ENCODE measurements at places on chromosomes 4 and X.

GRCh38 chr4:5503336-5503936 is 204.9 kb downstream of the EVC2 start:
- no peak for DNase-seq

DNA sequence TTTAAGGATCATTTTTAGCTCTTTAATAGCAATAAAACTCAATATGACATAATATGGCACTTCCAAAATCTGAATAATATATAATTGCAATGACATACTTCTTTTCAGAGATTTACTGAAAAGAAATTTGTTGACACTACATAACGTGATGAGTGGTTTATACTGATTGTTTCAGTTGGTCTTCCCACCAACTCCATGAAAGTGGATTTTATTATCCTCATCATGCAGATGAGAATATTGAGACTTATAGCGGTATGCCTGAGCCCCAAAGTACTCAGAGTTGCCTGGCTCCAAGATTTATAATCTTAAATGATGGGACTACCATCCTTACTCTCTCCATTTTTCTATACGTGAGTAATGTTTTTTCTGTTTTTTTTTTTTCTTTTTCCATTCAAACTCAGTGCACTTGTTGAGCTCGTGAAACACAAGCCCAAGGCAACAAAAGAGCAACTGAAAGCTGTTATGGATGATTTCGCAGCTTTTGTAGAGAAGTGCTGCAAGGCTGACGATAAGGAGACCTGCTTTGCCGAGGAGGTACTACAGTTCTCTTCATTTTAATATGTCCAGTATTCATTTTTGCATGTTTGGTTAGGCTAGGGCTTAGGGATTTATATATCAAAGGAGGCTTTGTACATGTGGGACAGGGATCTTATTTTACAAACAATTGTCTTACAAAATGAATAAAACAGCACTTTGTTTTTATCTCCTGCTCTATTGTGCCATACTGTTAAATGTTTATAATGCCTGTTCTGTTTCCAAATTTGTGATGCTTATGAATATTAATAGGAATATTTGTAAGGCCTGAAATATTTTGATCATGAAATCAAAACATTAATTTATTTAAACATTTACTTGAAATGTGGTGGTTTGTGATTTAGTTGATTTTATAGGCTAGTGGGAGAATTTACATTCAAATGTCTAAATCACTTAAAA is 15.3 kb downstream of the ALB start:
- no peak for DNase-seq

DNA sequence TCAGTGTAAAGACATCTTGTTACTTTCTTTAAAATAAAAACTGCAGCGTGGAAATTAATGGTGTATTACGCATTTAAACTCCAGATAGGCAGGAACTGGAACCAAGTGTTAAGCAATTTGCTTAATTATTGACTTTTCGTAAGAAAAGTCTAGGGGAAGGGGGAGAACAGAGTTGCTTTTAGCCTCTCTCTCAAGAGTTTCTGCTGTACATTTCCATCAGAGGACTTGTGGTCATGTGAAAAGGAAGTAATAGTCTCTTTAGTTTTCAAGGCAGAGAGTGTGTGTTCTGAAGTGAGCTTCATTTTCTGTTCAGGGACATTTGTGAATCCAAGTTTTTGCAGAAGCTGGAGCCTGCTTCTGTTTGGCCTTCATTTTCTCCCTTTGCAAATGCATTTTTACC is 127.2 kb downstream of the UBE2K start:
- no peak for DNase-seq

- DNase-seq: no peak
Measured at GRCh38 chrX:20221902-20222301, 44.8 kb downstream of the RPS6KA3 start.

GRCh38 chr4:184889666-184890335 is 64.0 kb upstream of the ACSL1 start:
- DNase-seq: no peak

- no peak for DNase-seq
Measured at GRCh38 chr4:101853028-101853427, 62.5 kb downstream of the BANK1 start.

All from SW 1271 (cell line).